ENCODE measurements at places on chromosomes 7 and 10.
A peak's percentile ranks its signal among the peaks of the same experiment; 100 is the strongest.

DNA sequence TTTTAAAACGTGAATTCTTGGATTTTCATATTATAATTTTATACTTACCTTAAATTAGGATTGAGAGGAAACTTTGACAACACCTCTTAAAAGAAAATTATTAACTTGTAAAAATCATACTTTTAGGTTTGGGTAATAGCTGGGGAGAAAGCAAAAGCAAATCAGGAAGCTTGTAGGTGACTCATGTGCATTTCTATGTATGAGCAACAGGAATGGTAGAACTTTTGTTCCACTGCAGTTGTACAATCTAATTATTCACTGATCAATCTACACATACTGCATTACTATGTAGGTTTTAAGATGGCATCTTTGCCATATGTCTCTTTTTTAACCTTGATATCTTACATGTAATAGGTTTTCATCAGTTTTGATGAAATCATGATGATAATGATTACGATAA lies 223.2 kb downstream of the PRKG1 start:
- DNase-seq: no peak
- no peaks in the 10 kb centered on the region for H3K27me3 ChIP-seq
- H3K27ac ChIP-seq: no peak overlapping the region
- no peaks in the 10 kb centered on the region for H3K4me1 ChIP-seq
- no peaks in the 10 kb centered on the region for H3K36me3 ChIP-seq

DNA sequence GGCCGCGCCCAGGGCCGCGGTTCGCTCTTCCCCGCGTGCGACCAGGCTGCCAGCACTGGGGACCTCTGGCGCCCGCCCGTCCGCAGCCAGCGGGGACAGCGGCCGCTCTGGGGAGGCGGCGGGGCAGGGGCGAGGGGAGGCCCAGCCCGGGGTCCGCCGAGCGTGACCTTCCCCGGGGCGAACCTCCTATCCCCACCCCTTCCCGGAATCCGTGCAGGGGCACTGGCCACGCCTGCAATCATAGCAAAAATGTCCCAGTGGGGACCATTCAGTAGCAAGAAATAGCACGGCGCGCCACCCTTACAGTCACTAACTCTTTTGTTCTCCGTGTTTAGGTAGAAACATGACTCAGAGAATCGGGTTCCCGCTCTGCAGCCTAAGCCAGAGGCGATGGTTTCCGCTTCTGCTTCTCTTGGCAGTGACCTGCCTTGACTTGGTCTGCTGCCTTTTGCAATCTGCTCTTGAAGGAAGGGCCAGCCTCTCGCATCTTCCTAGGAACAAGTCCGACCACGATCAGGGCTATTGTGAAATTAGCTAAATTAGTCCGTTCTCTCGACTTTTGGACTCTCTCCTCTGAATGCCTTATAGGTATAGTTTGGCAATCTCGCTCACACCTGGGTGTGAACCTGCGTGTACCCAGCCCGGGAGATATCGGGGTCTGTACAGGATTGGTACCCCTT lies 79.3 kb upstream of the ACBD5 start:
- H3K4me3 ChIP-seq: peak overlapping the region; percentile 60
- DNase-seq: no peak
- no peaks in the 10 kb centered on the region for H3K36me3 ChIP-seq
- H3K27me3 ChIP-seq: peaks cover 18% of the 10 kb centered on the region
- peaks cover 9% of the 10 kb centered on the region for H3K4me1 ChIP-seq
- H3K27ac ChIP-seq: no peak overlapping the region

DNA sequence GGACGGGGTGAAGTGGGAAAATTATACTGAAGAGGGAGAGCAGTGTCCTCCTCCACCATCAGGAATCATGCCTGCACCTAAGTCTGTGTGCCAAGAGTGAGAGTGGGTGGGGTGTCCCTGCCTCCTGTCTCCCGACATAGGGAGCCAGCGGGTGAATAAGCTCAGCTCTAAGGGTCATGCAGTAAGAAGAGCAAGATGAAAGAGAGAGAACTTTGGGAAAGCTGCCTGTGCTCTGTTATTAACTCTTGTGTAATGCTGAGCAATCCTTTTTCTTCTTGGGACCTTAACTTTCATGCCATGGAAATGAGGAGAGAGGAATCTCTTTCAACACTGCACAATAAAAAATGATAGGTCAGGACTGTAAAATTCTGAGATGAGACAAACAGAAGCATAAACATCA lies 7.9 kb upstream of the TCAF1 start:
- H3K27ac ChIP-seq: no peak overlapping the region
- DNase-seq: no peak
- no peaks in the 10 kb centered on the region for H3K36me3 ChIP-seq
- peaks cover 18% of the 10 kb centered on the region for H3K27me3 ChIP-seq

- H3K36me3 ChIP-seq: no peaks in the 10 kb centered on the region
- H3K4me3 ChIP-seq: no peak overlapping the region
- H3K4me1 ChIP-seq: peaks cover 5% of the 10 kb centered on the region
These were observed 84.5 kb downstream of the DIP2C start for GRCh38 chr10:604716-605631.

DNA sequence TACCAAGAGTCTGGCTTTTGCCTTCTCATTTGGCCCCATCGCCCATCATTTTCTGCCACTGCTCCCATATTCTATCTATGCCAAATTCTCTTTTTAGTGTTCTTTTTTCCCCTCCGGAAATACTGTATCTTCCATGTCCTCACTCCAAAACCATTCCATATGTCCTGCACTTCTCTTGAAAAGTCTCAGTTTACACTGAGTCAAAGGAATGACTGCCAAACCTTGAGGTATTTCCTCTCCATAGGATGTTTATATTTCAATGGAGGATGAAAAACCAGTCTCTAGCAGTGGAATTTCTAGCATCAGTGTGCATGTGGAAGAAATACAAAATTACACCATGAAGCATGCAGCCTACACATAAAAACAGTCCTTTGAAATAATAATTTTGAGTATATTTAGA lies 121.4 kb upstream of the PHYHIPL start:
- H3K27me3 ChIP-seq: no peaks in the 10 kb centered on the region
- DNase-seq: no peak
- no peaks in the 10 kb centered on the region for H3K4me1 ChIP-seq
- no peak overlapping the region for H3K27ac ChIP-seq

- H3K4me3 ChIP-seq: no peak overlapping the region
- no peaks in the 10 kb centered on the region for H3K36me3 ChIP-seq
- H3K4me1 ChIP-seq: no peaks in the 10 kb centered on the region
- H3K27ac ChIP-seq: no peak overlapping the region
These were observed 682.8 kb downstream of the MAGI2 start for GRCh38 chr7:78770422-78771410.

- H3K27ac ChIP-seq: peak overlapping the region; percentile 94
- DNase-seq: no peak
- peak overlapping the region; percentile 95 for H3K4me3 ChIP-seq
- peaks cover 26% of the 10 kb centered on the region for H3K4me1 ChIP-seq
These were observed 380 bp upstream of the AGBL3 start for GRCh38 chr7:134985894-134986362.

DNA sequence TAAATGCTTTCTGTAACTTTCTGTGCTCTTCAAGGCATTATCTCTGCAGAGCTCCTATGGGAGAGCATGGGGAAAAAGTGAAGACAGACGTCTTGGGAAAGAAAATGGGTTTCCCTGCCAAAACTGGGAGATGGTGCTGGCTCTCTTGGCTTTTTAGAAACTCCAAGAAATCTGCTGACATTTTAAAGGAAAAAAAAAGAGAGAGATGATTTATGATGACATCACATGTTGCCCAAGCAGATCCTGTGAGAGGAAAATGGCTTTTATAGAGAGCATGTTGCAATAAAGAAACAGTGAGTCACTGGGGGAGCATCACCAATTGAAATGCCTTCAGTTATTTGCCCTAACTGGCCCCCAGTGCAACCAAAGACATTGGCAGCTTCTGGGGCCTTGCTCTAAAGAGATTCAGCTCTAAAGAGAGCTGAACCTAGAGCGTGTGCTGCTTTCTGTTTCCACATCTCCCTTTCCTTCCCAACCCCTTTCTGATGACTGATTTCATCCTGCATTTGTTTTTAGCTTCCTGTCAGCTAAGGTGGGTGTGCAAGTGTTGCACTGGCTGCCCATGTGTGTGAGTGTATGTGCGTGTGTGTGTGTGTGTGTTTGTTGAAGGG lies 37.7 kb downstream of the LRMDA start:
- H3K36me3 ChIP-seq: no peaks in the 10 kb centered on the region
- no peak for DNase-seq
- no peaks in the 10 kb centered on the region for H3K27me3 ChIP-seq
- H3K4me3 ChIP-seq: no peak overlapping the region
- H3K27ac ChIP-seq: no peak overlapping the region

DNA sequence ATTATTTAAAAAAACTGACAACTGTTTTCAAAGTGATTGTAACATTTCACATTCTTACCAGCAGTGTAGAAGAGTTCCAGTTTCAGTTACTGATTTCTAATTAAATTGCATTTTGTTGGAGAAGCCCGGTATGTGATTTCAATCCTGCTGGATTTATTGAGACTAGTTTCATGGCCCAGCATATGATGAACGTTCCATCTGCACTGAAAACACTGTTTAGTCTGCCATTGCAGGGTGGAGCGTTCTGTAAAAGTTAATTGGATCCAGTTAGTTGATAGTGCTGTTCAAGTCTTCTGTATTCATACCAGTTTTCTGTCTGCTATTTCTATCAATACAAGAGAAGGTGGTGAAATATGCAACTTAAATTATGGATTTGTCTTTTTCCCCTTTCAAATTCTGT lies 37.3 kb upstream of the CCNY start:
- H3K4me3 ChIP-seq: no peak overlapping the region
- no peak overlapping the region for H3K27ac ChIP-seq
- no peak for DNase-seq
- H3K36me3 ChIP-seq: no peaks in the 10 kb centered on the region
- peaks cover 4% of the 10 kb centered on the region for H3K4me1 ChIP-seq
- H3K27me3 ChIP-seq: peaks cover 19% of the 10 kb centered on the region

- no peaks in the 10 kb centered on the region for H3K4me1 ChIP-seq
- H3K4me3 ChIP-seq: no peak overlapping the region
- no peak overlapping the region for H3K27ac ChIP-seq
- DNase-seq: no peak
These were observed 17.5 kb upstream of the TMEM248 start for GRCh38 chr7:66903360-66904062.

DNA sequence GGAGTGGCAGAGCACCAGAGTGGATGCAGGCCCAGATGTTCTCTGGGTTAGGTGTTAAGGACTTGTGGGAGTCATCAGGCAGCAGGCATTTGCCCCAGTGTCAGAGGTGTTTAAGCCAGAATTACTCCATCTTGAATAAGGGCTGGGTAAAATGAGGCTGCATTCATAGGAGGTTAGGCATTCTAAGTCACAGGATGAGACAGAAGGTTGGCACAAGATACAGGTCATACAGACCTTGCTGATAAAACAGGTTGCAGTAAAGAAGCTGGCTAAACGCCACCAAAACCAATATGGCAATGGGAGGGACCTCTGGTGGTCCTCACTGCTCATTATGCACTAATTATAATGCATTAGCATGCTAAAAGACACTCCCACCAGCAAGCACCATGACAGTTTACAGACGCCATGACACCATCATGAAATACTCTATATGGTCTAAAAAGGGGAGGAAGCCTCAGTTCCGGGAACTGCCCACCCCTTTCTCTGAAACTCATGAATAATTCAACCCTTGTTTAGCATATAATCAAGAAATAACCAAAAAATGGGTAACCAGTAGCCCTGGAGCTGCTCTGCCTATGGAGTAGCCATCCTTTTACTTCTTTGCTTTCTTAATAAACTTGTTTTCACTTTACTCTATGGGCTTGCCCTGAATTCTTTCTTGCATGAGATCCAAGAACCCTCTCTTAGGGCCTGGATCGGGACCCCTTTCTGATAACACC lies 882 bp upstream of the LRRC61 start:
- no peaks in the 10 kb centered on the region for H3K27me3 ChIP-seq
- peak; percentile 67 for DNase-seq
- H3K4me1 ChIP-seq: peaks cover 47% of the 10 kb centered on the region
- peak overlapping the region; percentile 98 for H3K27ac ChIP-seq

DNA sequence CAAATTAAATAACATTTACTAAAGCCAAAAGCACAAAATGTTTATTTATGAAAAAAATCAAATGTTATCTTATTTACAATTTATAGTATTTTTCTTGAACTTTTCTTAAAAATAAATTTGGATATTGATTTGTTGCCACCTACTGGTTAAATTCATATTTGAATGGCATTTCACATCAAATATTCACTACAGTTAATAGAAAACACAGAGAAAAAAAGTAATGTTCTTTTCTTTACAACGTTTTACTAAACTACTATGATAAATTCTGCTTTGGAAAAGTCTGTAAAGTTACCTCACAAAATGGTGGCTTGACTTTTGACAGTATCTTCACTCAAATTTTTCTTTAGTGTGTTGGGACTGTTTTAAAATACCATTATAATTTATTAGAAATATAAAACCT lies 52.7 kb downstream of the SRPK2 start:
- peaks cover 11% of the 10 kb centered on the region for H3K4me1 ChIP-seq
- H3K27me3 ChIP-seq: no peaks in the 10 kb centered on the region
- no peak for DNase-seq
- H3K4me3 ChIP-seq: no peak overlapping the region
- H3K27ac ChIP-seq: no peak overlapping the region
- no peaks in the 10 kb centered on the region for H3K36me3 ChIP-seq

DNA sequence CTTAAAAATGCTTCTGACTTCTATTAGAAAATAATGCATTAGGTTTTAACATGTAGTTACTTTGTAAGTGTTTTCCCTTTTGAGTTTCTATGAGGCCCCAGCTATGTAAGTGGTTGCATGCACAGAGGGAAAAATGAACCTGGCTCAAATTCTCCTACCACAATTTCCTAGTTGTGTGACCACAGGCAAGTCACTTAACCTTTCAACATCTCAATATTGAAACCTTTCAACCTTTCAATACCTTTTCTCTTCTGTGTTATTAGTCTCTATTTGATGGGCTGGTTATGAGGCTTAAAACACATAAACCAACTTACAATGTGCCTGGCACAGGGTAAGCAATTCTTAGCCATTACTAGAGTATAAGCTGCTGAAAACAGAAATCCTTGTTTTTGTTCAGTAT lies 203.0 kb downstream of the KCND2 start:
- no peak overlapping the region for H3K27ac ChIP-seq
- H3K36me3 ChIP-seq: no peaks in the 10 kb centered on the region

DNA sequence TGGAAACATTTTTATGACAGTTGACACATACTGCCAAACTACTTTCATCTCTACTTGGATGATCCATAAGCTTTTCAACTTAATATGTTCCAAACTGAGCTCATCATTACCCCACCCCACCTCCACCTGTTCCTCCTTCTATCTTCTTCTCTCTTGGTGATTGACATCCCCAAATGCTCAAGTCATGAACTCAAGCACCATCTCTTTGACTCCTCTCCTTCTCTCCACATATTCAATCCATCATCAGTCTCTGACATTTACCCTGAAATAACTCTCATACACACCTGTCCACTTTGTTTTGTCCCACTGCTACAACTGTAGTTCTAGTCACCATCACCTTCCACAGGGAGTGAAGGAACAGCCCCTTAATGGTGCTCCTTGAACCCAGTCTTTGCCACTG lies 43.3 kb downstream of the SGCE start:
- no peaks in the 10 kb centered on the region for H3K36me3 ChIP-seq
- DNase-seq: no peak
- H3K27me3 ChIP-seq: peaks cover 3% of the 10 kb centered on the region
- H3K27ac ChIP-seq: no peak overlapping the region
- no peak overlapping the region for H3K4me3 ChIP-seq

All from activated T-helper 2 cell treated with anti-CD3 and anti-CD28 coated beads, Interferon-gamma antibody, Interleukin-2, Interleukin-4, amounts not matched to agents 10 μg/mL and 5 μg/mL and 100 μg/mL, durations not matched to agents 14 hours and 24 hours and 36 hours (primary cell).